ENCODE measurements at places on chromosomes 1 and 21.

GRCh38 chr1:112678605-112679004 lies 4.1 kb downstream of the MOV10 start:
- DNase-seq, result no peak

DNA sequence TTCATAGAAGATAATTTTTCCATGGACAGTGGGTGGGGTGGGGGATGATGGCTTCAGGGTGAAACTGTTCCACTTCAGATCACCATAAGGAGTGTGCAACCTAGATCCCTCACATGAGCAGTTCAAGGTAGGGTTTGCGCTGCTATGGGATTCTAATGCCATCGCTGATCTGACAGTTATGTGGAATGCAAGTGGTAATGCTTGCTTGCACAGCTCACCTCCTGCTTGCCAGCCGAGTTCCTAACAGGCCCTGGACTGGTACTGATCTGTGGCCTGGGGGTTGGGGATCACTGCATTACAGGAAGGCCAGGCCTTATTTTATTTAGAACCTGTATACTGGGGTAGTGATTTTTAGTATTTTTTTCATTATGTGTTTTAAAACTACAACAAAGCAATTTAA lies 22.0 kb downstream of the MAN1A2 start:
- no peak for DNase-seq

GRCh38 chr1:43067977-43068751 lies 103.9 kb downstream of the EBNA1BP2 start:
- no peak for DNase-seq

DNA sequence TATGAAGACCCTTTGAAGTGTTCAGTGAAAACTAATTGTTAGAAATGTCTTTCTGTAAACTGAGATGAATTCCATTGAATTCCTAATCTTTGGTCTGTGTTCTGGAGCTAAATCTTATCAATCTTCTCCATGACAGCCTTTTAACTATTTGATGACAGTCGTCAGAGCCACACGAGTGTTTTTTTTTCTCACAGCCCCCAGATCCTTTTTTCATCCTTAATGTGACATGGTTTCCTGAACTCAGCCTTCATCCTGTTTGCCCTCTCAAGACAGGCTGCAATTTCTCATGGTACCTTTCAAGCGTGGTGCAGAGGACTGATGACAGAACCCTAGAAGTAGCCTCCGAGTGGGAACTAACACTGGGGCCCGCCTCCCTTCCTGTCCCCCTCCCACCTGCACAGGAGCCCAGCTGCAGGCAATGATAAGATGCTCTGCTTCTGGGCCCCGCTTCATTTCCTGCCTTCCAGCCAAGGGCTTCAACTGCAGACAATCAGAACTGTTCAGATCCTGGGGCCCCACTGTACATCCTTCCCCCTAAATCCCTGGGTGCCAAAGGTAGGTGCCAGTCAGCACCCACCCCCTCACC lies 114.6 kb upstream of the VAV3 start:
- DNase-seq, result peak; percentile 40

DNA sequence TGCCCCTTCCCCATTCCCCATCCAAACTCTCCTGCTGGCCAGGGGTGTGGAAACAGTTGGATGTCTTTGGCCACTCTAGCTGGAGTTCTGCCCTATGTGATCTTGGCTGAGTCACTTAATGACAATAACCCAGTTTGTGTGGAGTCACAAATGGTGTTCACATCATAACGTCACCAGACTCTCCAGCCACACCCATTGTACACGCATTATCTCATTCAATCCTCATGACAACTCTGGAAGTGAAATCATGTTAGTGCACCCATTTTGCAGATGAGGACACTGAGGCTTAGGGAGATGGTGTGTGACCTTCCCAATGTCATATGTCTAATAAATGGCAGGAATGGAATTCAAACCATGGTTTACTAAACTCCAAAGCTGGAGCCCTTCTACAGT lies 1.2 kb upstream of the CDA start:
- no peak for DNase-seq

DNA sequence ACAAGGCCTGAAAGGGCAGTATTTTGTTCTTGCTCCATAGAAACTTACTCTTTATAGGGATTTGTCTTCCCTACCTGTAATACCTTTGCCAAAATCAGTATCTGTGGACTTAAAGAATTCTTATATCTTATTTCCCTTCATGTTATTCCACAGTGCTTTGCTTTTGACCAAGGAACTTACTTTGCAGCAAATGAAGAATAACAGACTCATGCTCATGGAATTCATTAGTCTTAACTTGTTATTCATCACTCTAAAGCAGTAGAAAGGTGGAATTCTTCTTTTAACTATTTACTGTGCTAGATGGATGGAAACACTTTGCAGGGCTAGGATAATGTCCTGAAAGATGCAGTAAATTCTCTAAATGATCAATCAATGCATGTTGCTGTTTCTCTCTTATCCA lies 45.9 kb downstream of the DUSP10 start:
- no peak for DNase-seq

DNA sequence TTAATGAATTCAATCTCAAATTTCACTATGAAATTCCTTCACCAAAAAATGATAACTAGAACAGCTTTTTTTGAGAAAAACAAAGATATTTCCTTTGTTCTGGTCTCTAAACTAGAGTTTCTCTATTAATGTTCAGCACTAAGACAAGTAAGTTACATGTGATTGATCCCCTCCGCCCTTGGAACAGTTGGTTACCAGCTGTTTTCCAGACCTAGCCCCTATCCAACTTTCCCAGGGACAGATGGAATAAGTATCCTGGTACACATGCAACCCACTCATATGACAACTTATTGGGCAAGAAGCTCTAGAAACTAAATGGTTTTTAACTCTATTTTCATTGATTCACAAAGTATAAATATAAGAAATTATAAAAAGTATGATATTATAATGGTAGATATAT lies 140.4 kb downstream of the COP1 start:
- no peak for DNase-seq

GRCh38 chr1:229970714-229971113 lies 96.3 kb upstream of the GALNT2 start:
- DNase-seq, result no peak

- no peak for DNase-seq
Measured at GRCh38 chr1:39297551-39297950, 93.1 kb downstream of the MACF1 start.

DNA sequence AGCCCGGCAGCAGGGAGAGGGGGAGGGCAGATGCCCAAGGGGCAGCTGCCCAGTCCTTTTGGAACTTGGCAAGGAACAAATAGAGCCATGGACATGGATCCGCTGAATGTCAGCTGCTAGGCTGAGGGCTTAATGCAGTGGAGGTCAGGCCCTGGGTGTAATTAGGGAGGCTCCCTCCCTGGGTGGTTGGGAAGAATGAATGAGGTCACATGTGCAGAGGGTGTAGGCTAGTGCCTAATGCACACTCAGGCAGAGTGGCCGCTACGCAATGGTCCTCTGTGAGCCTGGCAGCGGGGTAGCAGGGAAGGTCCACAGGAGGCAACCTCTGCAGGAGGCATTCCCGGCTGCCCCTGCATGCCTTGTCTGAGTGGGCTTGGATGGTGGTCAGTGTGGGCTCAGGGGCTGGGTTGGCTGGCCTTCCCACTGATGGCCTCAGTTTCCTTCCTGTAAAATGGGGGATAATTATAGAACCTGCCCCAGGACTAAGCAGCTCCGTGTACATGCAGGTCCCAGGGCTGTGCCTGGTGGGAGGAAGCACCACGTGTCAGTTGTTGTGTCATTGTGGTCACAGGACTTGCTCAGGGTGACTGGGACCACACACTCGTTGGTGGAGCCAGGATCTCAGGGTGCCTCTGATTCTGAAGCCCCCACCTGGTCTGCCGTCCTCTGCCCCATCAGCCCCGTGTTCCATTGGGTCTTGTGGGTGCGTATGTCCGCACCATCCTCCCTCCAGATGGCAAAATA lies 81.6 kb upstream of the ACTL8 start:
- no peak for DNase-seq

- no peak for DNase-seq
Measured at GRCh38 chr1:224660074-224660473, 44.0 kb downstream of the CNIH3 start.

DNA sequence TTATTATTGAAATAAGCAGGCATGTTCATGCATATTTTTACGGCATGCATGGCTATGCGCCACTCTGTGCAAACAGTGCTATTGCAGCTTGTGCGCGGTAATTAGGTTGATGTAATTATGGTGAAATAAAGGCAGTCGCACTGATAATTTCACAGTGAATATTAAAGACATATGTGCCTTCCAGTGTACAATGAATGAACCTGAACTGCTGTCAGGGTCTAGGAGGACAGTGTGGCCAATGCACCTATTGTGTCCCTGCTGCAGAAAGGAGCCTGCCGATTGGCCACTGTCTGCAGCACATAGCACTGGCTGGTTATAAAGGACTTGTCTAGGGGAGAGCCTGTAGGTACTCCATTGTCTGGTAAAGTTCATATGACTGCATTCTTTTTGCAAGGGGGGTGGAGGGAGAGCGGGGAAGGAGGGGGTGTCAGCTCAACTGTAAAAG lies 340.4 kb downstream of the USP25 start:
- DNase-seq, result no peak

GRCh38 chr1:83086346-83086745 lies 912.6 kb downstream of the TTLL7 start:
- no peak for DNase-seq

DNA sequence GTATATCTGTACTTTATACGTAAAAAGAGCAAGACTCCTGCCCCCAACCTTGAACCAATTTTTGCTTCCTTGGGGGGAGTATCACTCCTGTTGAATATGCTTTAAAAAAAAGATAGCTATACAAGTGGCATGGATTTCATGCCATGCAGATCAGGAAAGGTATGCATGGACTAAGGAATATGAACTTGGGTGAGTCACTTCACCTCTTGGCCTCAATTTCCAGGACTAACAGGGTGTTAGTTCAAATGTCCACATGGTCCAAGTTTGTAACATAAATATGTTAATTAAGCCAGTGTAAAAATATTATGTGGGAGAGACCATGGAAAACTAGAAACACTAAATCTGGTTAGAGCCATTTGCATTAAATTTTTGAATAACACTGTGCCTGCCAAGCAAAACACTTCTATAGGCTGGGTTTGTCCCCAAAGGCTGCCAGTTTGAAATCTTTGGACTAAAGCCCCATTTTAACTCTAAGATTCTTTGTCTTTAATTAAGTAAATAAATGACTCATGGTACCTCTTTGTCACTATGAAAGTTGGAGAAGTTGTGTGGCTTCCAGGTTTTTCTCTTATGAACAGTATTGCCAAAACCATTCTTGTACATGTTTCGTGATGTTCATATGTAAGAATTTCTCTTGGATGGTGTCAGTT lies 33.1 kb downstream of the FAM177B start:
- no peak for DNase-seq

DNA sequence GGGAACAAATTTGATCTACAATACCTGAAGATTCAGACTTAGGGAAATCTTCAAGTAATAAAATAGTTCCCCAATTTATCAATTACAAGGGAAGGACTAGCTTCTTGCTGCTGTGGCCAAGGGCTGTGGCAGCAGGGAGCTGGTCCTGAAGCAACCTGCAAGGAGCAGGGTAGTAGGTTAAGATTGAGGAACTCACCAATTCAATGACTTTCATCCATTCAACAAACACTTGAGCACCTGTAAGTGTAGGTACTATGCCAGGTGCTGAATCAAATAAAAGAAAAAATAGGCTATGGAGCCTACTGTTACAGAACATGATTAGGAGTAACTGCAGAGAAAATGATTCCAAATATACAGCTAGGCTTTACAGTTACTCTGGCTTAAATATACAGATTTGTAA lies 64.2 kb upstream of the RBM34 start:
- no peak for DNase-seq

- DNase-seq, result no peak
Measured at GRCh38 chr1:184194236-184194635, 142.7 kb downstream of the TSEN15 start.

DNA sequence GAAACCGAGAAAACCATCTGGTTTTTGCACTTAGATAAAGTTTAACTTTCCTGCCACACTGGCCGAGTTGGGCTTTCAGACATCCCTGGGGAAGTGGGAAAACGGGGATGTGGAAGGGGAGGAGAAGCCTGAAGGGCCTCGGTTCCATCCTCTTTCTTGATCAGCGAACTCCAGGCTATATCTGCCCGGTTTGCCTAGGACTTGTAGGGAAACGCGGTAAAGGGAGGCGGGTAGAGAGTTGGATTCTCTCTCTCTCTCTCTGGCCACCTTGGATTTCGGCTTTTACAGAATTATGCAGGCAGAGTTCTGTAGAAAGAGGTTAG lies 4.6 kb upstream of the LHX8 start:
- no peak for DNase-seq

- no peak for DNase-seq
Measured at GRCh38 chr1:8169364-8170058, 143.4 kb upstream of the ERRFI1 start.

DNA sequence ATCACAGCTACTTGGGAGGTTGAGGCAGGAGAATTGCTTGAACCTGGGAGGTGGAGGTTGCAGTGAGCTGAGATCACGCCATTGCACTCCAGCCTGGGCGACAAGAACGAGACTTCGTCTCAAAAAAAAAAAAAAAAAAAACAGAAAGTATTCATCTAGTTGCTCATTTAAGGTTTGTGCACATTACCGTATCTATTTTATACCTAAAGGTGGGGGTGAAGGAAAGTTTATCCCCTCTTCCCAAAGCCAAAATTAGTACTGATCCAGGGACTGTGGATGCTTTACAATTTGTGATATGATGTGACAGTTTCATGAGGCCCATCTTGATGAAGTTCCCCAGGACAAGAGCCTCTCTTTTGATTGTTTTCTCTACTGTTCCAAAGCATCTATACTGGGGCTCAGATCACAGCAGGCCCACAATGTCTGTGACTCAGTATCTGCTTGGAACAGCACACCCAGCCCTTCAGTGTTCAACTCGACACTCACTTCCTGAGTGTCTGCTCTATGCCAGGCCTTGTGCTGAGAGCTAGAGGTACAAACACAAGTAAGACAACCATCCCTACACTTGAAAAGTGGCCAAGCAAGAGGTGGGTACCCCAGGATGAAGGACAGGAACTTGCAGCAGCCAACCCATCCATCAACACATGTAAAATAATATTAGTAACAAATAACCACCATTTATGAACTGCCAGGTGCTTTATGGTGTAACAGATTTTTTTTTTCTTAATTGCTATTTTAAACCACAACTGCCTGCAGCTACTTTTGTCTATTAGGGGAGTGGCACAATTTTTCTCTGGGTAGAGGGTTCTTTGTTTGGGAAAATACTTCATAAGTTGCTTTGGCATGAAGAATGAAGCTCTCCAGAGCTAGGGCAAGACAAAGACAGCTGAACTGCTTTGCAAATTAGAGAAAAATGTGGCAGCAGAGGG lies 29.0 kb upstream of the KHDRBS1 start:
- DNase-seq, result peak; percentile 46

DNA sequence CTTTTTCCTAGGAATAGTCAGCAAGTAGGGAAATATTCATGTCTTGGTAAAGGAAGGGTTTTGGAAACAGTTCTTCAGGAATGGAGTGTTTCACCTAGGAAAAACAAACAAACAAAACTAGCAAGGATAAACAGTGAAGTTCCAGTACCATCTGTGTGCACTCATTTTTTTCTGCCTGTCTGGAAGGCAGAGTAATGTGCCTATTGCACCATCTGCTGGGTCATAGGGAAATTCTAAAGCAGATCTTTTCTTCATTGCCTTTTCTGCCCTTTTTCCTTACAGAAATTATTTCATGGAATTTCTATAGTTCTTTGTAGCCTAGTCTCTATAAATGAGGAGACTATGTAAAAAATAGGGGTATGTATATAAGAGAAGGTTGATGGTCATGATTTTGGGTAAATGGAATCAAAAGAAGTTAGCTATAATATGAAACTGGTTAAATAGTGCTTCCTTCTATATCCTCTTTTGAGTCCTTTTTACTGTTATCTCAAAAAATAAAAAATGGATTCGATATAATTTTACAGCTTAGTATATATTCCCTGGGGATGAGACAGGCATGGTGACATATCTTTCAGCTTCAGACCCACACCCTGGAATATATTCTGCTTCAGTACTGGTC lies 3.4 kb upstream of the HRNR start:
- no peak for DNase-seq
